ENCODE measurements at places on chromosomes 5 and 9.

GRCh38 chr5:122753500-122753899, 21.4 kb upstream of the SNX2 start:
- no peak for DNase-seq

DNA sequence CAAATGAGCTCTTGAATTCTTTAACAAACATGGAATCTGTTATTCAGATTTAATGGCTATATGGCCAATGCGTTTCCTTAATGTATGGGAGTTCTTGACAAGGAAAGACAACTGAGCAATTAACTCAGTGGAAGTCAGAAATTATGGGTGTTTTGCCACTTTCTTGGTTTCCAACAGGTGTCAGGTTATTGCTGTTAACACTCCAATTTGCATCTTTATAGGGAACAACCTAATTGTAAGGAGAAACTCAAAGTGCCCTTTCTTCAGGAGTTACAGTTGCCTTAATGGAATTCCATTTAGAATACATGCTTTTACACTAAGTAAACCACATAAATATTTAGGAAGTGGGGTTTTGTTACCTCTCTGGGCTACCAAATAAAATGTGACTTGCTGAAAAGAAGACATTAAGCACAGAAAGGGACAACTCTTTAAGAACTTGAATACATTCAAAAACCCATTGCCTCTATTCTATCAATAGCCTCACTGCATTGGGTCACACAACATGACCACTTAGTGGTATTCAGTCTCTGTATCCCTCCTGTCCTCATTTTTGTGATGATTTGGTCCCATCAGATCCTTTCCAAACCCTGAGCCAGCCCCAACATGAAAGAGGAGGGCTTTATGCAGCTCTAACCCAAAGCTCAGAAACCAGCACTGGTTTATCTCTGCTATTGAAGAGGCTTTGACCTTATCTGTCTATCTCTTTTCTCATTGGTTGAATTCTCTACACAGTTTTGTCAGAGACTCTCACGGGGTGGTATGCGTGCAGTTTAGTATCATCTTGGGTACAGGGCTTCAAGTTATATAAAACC, 118.7 kb downstream of the EDIL3 start:
- no peak for DNase-seq

DNA sequence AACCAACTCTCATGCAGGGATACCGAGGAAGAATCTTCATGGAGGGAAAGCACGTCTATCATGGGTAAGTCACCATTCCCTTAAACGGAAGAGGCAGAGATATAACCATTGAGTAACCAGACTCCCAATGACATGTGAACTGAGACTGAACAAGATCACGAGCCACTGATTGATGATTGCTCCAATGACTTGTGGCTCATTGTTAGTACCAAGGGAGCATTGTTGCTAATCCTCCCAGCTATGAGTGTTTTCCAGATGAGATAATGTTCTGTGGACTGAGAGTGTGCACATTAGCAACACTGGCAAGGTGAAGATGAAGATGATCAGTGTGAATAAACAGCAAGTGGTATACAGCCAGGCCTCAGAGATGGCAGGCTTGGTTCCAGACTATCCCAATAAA, 219.2 kb upstream of the MAP3K1 start:
- no peak for DNase-seq

DNA sequence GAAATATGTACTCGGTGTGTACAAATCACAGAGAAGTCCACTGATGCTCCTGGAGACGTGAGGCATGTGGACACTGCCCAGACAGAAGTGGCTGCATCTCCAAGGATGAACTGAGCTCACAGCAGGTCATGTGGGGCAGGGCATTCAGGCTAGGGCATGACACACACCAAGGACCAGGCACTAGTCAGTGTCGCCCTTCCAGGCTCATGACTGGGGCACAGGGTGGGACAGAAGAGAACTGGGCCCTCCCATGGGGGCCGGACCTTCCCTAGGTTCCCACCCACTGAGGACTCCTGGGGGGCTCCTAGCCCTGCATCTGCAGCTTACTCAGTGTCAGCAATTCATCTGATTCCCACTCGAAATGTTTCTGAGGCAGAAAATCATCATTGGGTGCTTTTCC, 256.8 kb upstream of the IRX4 start:
- DNase-seq, result no peak

DNA sequence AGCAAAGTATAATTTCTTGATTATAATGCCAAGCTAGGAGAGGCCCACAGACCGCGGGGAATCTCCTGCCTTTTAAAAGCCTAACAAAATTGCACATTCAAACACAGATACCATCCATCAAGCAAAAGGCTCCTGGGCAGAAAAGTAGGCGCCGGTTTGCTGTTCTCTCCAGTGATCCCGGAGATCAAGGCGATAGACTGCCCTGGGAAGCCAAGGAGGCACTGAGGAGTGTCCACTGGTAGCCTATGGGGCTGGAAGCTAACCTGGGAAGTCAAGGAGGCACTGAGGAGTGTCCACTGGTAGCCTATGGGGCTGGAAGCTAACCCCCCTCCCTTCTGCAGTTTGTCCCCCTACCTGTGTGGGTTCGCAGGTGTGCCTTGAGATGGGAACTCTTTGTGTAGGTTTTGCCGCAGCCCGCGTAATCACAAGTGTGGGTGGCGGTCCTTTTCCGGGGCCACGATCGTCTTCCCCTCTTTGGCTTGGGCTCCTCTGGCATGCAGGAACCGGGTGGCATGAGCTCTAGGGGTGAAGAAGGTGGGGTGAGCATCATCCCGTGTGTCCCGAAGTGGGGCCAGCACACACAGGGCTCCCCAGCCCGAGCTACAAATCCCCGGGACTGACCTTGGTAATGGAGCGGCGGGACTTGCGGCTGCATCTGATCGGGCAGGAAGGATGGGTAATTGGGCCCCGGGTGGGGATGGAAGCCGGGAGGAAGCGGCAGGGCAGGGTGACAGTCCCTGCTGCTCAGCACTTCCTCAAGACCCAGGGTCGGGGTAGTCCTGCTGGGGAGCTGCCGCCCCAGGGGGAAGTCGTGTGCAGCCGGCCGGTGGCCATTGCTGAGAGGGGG, 2.7 kb downstream of the KLF4 start:
- no peak for DNase-seq

- no peak for DNase-seq
Observed at GRCh38 chr5:102537011-102537410, 38.2 kb upstream of the SLCO6A1 start.

DNA sequence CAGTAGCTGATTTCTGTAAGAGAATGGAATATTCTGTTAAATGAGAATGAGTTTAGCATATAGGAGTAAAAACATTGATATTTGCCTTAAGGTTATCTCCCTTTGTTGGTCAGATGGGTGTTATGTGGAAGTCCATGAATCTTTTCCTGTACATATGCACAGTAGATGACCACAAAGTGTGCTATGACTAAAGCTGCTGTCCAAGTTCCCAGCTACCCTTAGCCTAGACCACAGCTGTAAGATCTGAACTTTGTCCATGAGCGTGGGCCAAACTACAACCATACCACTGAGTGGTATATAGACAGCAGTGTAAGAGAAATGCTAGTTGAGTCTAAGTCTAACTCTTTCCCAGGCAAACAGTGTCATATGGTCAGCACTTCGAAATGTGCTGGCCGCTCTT, 48.8 kb downstream of the CD180 start:
- DNase-seq, result no peak

DNA sequence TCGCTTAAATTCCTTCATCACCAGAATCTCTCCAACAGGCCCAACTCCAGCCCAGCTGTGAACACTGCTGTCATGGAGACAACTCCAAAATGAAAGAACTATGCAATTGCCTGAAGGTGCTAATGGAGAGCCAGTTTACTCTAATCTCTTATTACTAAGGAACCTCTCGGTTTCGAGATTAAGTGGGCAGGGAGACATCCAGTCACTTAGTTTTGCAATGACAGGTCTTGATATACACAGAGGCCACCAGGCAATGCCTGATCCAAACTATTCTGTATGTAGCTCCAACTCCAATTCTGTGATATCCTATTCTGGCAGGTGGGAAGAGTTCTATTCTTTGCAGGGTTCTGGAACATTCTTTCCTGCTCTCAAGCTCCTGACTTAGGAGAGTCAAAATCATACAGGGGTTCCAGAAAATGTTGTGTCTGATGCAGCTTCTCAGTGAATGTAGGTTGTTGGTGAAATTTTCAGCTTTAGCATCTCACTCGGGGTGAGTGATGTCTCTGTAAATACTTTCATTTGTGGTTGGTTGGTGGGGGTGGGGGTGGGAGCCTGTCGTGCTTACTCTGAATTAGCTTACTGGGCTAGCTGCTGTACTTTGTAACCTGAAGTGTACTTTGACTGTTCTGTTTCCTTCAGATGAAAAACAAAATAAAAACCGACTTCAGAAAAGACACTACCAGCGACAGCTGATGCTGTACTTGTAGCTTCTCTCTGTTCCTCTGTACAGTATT, 170.9 kb downstream of the PALM2AKAP2 start:
- no peak for DNase-seq

DNA sequence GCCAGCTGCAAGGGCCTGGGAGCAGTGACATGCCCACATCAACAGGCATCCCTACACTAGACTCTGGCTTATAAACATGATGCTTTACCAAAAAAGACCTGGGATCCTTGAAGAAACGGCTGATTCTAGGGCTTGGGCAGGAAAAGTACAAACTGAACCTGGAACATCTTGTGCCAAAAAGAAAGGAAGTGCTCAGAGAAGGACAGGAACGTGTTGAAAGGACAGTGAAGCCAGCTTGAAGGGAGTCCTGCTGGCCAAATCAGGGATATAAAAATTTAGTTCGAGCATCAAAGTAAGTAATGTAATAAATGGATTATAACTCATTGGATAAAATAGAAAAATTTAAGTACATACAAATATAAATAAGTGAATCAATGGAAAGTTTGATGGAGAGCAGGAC, 58.1 kb downstream of the ALDH7A1 start:
- DNase-seq, result no peak

- no peak for DNase-seq
Observed at GRCh38 chr9:106600955-106601560, 261.9 kb upstream of the ZNF462 start.

- no peak for DNase-seq
Observed at GRCh38 chr5:153792305-153792704, 246.4 kb downstream of the FAM114A2 start.

GRCh38 chr9:12681620-12682019, 11.6 kb upstream of the TYRP1 start:
- no peak for DNase-seq

DNA sequence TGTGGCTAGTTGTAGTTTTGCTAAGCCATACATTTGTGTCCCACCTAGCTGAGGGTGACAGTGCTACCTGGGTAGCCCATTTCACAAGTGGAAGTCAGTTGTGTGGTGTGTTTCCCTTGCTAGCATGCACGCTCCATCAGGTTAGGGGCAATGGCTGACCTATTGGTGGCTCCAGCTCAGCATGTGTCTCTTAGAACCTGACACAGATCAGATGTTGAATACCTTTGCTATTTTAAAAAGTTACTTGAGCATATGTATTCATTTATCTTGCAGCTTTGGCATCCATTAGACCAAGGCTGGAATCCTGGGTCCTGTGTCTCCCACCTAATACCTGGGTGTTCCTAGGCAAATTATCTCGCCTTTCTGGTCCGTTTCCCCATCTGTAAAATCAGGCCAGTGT, 44.8 kb downstream of the ZNF618 start:
- no peak for DNase-seq

DNA sequence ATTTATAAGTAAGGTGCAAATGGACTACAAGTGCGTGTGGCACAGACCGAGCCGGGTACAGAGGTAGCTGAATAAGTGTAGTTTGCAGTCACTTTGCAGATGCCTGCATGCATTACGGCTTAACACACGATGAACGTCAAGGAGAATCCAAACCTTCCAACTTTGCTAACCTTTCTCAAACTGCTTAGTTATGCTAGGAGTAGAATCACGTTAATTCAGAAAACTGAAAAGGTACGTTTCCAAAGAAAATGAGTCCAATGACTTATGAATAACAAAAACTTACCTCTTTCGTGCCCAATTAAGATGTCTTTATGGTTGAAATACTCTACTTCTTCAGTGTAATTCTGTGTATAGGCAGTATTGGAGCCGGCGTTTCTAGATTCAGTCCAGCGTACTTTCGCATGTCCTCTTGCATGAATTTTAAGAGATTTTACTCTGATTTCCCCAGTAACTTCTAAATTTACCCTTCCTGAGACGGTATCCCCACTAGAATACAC, 539 bp downstream of the ARRDC3 start:
- DNase-seq, result no peak

- no peak for DNase-seq
Observed at GRCh38 chr9:137878146-137878941, 762 bp downstream of the CACNA1B start.

- no peak for DNase-seq
Observed at GRCh38 chr9:7003861-7004260, 246.1 kb downstream of the KDM4C start.

- no peak for DNase-seq
Observed at GRCh38 chr9:127580879-127581475, 31.1 kb upstream of the STXBP1 start.

GRCh38 chr5:83072966-83073365, 4.2 kb downstream of the TMEM167A start:
- DNase-seq, result no peak

DNA sequence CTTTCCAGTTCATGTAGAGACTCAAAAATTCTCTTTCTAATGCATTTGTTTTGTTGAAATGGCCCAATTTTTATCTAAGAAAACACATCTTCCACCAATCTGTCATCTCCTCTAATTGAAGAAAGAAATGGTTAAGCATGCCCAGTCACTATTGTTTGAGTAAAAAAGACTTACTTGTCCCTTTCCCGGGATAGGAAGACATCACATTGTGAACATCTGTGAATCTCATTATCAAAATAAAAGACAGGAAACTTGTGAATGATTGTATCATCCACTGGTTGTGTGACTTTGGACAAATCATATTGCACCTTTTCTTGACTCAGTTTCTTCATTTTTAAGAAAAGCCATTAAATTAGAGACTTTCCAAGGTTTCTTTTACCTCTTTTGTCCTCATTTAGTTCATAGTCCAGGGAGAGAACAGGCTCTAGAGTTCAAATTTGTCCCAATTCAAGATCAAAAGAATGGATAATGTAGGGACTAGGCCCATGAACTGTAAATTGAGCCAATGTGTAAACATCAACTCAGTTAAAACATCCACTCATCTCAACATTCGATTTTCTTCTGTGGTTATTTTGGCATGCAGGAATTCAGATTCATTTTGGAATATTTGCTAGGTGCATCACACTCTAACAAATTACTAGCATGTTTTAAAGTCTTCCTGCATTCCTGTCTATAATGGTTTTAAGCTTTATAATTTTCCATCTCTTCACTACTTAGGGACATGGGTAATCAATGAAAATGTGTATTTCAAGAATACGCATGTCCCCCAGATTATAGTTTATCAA, 838.0 kb upstream of the WWC1 start:
- DNase-seq, result no peak

All from NCI-H524 treated with DMSO at 0.1 percent for 48 hours (cell line).